Eye (tissue), 1 donor: ENCODE measurements at places on chromosomes 2 and 18.
A peak's percentile ranks its signal among the peaks of the same experiment; 100 is the strongest.

DNA sequence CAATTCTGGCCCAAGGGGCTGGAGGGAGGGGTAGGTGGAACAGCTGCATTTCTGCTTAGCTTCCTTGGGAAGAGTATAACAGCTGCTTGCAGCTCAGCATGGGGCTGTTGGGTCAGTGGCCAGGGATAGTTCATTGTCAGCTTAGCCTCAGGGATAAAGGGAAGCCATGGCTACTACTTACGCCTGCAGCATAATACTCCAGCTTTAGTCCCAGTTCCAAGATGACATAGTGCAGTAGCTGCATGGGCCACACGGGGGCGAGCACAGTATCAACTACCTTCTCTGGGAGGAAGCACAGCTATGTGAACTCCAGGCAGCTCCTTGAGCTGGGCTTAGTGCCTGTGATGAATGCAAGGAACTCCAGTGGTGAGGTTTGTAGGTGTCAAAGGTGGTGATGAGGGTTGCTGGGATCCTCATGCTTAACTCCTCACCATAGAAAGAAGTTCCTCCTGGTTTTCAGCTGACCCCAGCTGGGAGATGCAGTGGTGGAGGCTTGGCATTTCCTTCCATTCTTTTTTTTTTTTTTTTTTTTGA is 35.4 kb upstream of the RHOB start:
- peak; percentile 53 for DNase-seq

DNA sequence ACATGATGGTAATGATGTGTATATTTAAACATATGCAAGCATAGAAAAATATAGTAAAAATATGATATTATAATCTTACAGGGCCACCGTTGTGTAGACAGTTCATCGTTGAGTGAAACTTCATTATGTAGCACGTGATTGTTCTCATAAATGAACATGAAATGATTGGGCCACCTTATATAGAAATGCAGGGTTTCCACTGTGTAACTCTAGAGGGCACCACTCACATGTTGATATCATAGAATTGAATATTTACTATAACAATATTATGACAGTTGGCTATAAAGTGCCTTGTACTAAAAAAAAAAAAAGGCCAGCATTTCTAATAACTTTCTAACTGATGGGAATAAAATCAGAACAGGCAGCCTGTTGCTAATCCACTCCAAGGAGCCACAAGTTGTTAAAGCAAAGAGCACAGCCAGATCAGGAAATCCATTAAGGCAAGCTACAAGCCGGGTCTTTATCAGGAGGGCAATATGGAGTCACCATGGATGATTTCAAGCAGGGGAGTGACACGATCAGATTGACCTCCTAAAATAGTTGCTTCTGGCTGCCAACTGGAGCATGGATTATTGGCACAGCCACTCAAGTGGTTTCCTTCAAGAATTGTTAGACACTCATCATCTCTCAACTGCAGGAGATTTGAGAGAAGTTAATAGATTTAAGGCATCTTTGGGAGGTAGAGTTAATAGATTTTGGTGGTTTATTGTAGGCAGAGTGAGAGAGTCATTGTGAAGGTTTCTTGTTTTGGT is 16.7 kb downstream of the IL1F10 start:
- DNase-seq, result no peak

DNA sequence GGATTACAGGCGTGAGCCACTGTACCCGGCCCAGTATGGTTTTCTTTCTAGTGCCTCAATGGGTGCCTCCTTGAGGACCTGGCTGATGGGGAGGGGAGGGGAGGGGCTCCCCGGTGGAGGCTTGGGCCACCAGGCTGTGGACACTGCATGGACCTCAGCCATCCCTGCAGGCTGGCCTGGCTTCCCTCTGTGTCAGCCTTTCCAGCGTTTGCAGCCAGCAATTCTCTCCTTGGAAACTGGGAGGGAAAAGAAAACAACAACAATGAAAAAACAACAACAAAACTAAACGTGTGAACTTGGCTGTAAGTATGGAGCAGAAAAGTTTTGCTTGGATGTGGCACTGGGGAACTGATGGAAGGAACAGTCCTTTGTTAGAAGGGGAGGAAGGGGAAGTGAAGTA is 159.3 kb downstream of the GLI2 start:
- no peak for DNase-seq

DNA sequence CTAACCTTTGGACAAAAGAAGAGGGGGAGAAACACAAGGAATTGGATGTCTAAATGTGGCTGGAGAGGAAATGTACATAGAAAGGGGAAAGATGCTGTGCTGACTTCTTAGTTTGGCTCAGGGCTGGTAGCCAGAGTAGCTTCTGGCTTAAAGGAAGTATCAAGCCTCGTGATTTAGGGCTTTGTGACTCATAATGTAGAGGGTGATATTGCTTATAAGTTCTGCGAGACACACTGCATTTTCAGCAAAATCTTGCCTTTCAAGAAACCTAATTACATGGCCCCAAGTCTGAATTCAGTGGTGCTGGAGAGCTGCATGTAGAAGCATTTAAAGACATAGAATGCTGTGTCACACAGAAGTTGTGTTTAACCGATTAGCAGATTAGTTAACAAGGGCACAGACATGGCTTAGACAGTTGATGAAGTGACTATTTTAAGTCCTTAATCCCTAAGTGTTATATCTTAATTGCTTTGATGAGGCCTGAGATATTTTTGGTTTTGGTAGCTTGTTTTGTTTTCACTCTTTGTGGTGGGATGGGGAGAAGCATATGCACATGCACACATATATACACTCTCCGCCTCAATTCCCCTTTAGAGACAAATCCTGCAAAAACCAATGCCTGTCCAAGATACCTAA is 66.4 kb downstream of the EPAS1 start:
- DNase-seq, result no peak

- no peak for DNase-seq
Measured at GRCh38 chr2:208183526-208183925, 6.3 kb downstream of the C2orf80 start.

DNA sequence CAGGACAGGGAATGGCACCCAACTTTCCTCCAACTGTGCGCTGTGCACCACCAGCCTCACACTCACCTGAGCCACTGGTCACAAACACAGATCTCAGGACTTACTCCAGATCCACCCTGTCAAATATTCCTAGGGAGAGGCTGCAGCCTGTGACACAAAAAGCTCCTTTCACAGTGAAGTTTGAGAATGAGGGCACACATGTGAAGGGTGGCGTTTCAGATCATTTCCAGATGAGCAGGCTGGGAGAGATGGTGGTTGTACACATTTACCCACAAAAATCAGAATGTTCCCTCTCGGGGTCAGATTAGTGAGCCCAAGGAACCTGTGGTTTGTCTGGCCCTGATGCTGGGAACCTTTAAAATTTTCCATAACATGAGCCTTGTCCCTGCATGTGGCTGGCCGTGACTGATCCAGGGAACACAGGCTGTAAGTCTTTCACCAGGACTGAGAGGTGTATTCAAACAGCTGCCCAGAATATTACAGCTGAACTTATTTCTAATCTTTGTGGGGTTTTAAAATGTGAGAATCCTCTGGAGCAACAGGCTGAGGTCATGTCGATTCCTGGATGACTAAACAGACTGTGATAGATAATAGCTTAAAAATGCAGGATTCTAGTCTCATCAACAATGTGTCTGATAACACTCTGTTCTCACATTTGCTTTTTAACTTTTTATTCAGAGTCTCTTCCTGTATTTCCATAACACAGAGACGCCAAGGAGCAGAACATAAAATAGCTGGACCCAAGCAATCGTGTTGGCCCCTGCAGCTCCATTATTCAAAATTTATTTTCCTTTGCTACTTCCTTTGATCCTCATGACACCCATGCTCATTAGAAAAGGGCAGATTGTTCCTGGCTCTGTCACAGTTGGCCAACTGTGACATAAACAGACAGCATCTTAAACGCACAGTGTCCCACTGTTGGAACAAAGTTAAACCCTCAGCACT is 35.5 kb downstream of the IL1R2 start:
- peak; percentile 43 for DNase-seq

DNA sequence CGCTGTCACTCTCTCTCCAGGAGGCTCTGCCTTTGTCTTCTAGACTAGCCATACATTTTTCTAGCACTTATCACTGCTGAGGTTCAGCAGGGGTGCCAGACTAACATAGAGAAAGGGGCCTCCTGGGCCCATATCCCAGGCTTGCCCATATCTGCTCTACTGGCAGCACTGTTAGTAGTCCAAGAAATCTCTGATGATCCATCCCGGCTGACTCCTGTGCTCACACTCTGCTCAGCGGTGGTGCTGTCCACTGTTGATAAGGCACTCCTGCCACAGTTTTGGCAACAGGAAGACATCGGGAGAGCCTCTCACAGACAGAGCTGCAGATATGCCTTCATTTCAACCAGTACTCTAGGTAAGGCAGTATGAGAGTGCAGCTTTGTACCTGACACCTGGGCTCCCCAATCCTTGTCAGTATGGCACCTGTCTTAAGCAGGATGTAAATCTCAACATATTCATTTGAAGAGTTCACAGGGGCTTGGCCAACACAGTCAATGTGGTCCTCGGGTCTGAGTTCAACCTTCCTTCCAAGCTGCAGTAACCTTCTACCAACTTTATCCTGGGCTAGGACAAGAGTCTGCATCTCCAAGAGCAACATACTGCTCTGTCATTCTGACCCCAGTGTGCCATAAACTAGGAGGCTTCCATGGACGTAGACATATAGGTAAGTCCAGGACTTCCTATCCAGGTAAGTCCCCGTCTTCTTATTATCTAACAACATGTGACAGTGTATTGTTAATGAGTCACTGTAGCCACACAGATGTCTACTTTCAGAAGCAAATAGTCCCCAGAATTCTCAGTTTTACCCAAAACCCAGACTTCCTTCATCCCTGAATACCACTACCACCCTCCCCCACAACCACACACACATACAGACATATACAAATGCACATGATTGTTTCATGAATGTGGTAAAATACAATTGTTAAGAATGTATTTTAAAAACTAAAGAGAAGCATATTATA is 16.2 kb downstream of the KLF7 start:
- DNase-seq, result no peak

GRCh38 chr18:48800466-48800865 is 150.3 kb downstream of the SMAD7 start:
- no peak for DNase-seq

GRCh38 chr18:3219631-3220335 is at the start of gene MYOM1:
TSS of gene MYOM1 (minus strand) at chr18:3219968. CDS start at chr18:3215223, 4,745 bp downstream.
- no peak for DNase-seq

- peak; percentile 24 for DNase-seq
Measured at GRCh38 chr2:39468579-39469451, 31.7 kb upstream of the MAP4K3 start.

- DNase-seq, result peak; percentile 77
Measured at GRCh38 chr2:233867993-233868532, at the start of gene MSL3B. TSS of gene MSL3B (minus strand) at chr2:233868386.

DNA sequence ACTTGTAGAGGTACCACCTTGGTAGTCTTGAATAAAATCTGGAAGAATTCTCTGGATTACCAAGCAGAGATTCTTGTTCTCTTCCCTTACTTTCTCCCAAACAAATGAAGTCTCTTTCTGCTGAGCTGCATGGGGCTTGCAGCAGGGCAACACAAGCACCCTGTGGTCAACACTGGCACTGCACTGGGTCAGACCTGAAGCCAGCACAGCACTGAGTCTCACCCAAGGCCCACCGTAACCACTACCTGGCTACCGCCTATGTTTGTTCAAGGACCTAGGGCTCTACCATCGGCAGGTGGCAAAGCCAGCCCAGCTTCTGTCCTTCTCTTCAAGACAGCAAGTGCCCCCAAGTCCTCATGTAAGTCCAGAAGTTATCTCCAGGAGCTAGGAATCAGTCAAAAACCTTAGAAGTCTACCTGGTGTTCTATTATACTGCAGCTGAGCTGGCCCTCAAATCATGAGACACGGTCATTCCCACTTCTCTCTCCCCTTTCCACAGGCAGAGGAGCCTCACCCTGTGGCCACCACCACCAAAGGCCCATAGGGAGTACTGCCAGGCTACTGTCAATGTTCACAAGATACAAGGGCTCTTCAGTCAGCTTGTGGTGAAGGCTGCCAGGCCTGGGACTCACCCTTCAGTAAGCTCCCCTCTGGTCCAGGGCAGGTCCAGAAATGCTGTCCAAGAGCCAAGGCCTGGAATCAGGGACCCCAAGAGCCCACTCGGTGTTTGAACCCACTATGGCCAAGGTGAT is 18.4 kb downstream of the VPS54 start:
- DNase-seq, result no peak

- DNase-seq, result no peak
Measured at GRCh38 chr2:109057686-109058085, 68.7 kb upstream of the EDAR start.

GRCh38 chr2:20486571-20486970 is 39.7 kb downstream of the RHOB start:
- no peak for DNase-seq

DNA sequence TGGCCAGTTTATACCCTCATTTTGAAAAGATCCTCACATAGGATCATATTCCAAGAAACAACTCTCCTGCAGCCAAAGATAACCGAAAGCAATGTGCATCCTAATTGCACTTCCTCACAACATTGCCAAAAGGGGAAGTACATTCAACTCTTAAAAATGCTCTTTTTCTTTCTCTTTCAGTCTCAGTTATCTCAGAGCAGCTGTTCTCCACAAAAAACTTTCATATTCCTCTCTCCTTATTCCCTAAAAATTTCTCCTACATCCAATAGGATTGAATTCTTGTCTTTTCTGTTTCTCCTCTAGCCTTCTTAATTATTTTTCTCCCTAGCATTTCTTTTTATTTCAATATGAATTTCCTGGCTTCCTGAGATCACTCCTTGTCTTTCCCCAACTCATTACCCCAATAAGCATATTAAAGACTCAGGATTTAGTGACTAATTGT is 7.4 kb upstream of the VRK2 start:
- DNase-seq, result no peak

DNA sequence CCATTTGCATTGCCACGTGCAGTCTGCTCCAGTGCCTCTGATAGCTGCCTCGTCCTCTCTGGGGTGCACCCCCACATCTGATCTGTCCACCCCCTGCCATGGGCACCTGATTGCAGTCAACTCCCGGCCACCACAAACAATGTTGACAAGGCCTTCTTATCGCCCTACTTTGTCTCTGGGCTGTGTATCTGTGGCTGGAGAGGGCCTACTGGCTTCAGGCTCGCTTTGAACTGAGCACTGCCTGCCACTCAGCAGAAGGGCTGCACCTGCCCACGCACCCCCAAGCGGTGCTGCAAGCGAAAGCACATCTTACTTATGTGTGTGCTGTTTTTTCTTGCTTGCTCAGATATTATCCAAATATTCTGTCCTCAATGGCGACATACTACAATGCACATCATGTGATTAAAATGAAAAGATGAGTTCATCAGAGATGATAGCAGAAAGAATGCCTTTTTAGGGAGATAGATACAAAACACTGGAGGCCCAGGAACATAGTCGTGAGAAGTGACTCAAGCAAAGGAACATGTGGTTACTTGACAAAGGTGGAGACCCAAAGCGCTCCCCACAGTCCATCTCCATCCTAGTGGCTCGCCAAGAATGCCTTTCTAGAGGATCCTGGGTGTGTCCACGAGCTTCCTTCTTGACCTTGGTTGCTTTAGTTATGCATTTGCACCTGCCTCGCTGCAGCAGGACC is 28.8 kb downstream of the FBLN7 start:
- DNase-seq, result no peak
